ENCODE measurements at places on chromosomes 6 and 20. TPM values are rescaled to one million over a fixed set of nuclear protein-coding genes. Genes with fewer than 3 reads are reported as not detected.

The ARMH2 gene
- not detected for total RNA-seq

The DNAAF9 gene
- 1.2 TPM for total RNA-seq

The UBE2C gene
- 23.7 TPM for total RNA-seq

The ANKRD6 gene
- total RNA-seq: 3.1 TPM

The TMEM14A gene
- 24.1 TPM for total RNA-seq

The TCEA2 gene
- total RNA-seq: 7.3 TPM

The SAYSD1 gene
- total RNA-seq: 15.5 TPM

The REPS1 gene
- total RNA-seq: 37.3 TPM

The FERMT1 gene
- total RNA-seq: 83.9 TPM

The KIZ gene
- total RNA-seq: 6.3 TPM

The ROS1 gene
- 1.9 TPM for total RNA-seq

The ERVFRD-1 gene
- 0.10 TPM for total RNA-seq

The GPR63 gene
- total RNA-seq: 0.96 TPM

The NFS1 gene
- total RNA-seq: 45.1 TPM

The CRISP2 gene
- total RNA-seq: not detected

The RUNX2 gene
- 1.7 TPM for total RNA-seq

DNA sequence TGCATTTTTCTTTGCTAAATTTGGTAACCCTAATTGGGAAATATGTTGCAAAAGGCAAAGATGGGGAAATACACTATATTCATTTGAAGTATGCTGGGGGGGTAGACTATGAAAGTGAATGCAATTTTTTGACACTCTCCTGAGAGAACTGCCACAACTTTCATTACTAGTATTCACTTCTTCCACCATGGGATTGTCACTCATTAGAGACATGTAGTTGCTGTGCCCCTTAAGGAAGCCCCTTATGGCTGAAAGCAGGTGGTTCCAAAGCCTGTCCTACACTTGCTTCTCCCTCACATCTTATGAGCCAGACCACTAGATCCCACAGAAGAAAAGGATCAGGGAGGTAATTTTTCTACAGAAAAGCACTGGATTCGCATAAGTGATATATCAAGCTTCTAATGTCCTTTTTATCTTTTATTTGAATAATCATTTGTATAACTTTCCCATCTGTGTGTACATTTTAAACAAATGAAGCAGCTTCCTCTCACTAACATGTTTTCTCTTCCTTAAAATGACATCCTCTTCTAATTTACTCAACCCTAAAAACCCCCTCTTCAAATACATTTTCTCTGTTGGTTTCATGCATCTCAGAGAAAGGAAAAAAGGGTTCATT is 83.8 kb downstream of the GCLC start:
- no peaks in the 10 kb centered on the region for H3K4me1 ChIP-seq
- H3K36me3 ChIP-seq: no peaks in the 10 kb centered on the region
- H3K27ac ChIP-seq: no peak overlapping the region
- no peaks in the 10 kb centered on the region for H3K27me3 ChIP-seq

- no peak for DNase-seq
- no peaks in the 10 kb centered on the region for H3K4me1 ChIP-seq
- no peak overlapping the region for H3K4me3 ChIP-seq
These were observed 41.7 kb upstream of the FAM135A start for GRCh38 chr6:70371454-70372105.

- no peak overlapping the region for H3K4me3 ChIP-seq
- no peaks in the 10 kb centered on the region for H3K36me3 ChIP-seq
- no peaks in the 10 kb centered on the region for H3K4me1 ChIP-seq
- DNase-seq: no peak
These were observed 873.0 kb downstream of the KIF16B start for GRCh38 chr20:15700147-15700765.

DNA sequence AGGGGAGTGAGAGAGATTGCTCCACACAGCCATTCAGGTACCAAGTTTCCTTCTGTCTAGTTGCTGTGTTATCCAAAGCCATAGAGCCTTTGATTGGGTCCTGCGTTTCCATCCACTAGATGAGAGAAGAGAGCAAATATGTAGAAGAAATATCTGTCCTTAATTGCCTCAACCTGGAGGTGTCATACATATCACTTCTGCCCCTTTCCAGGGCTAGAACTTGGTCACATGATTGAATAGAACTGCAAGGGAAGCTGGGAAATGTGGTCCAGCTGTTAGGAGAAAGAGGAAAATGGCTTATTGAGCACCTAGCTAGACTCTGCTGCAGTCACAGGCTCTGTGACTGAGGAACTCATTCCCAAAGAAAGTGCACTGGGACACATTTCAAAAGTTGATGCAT is 115.6 kb upstream of the JAG1 start:
- H3K4me1 ChIP-seq: no peaks in the 10 kb centered on the region
- no peaks in the 10 kb centered on the region for H3K27me3 ChIP-seq
- no peak overlapping the region for H3K27ac ChIP-seq

- H3K36me3 ChIP-seq: no peaks in the 10 kb centered on the region
- DNase-seq: no peak
- H3K27me3 ChIP-seq: no peaks in the 10 kb centered on the region
- no peaks in the 10 kb centered on the region for H3K4me1 ChIP-seq
- no peak overlapping the region for H3K27ac ChIP-seq
These were observed 329.8 kb upstream of the EPHA7 start for GRCh38 chr6:93749191-93749590.

DNA sequence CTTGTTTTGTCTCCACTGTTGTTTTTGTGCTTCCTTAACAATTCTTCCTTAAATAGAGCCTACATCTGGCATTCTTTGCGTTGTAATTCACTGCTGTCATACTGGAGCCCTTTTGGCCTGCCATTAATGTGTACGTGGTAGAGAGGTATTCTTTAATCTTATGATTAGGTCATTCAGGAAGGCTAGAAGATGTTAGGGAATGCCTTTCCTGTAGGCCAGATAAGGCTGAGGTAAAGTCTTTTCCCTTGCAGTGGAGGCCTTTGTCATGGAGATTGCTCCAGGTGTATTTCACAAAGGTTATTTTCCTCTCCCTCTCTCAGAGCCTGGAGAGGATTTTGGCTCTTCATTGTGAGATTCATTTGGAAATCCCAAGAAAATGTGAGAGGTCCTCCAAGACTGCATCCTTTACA is 146.9 kb downstream of the FUT9 start:
- DNase-seq: no peak
- no peaks in the 10 kb centered on the region for H3K4me1 ChIP-seq
- no peaks in the 10 kb centered on the region for H3K27me3 ChIP-seq
- H3K27ac ChIP-seq: no peak overlapping the region

DNA sequence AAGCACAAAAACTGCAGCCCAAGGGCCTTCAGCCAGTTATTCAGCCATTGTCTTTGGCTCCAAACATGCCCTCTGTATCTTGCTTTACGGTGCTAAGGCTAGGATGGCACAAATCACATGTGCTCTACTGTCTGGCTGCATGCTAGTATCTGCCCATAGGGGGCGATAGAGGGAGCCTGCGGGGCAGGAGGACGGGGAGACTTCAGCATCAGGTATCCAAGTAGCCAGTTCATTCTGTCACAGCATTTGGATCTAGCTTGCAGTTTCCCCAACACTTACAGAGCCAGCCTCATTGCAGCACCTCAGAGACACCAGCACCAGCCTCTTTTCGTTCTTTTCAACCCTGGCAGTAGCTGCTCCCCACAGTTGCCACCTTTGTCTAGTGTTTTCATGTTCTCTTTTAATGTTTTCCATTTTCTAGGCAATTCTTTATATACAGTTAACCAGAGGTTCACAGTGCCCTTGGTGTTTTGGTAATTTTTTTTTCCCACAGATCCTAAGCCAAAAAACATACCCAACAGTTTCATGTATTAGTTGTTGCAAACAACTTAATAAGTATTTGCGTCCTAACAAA is 705.9 kb downstream of the PTPRT start:
- no peaks in the 10 kb centered on the region for H3K36me3 ChIP-seq
- no peak overlapping the region for H3K27ac ChIP-seq
- no peaks in the 10 kb centered on the region for H3K27me3 ChIP-seq
- no peak overlapping the region for H3K4me3 ChIP-seq
- peak; percentile 36 for DNase-seq

DNA sequence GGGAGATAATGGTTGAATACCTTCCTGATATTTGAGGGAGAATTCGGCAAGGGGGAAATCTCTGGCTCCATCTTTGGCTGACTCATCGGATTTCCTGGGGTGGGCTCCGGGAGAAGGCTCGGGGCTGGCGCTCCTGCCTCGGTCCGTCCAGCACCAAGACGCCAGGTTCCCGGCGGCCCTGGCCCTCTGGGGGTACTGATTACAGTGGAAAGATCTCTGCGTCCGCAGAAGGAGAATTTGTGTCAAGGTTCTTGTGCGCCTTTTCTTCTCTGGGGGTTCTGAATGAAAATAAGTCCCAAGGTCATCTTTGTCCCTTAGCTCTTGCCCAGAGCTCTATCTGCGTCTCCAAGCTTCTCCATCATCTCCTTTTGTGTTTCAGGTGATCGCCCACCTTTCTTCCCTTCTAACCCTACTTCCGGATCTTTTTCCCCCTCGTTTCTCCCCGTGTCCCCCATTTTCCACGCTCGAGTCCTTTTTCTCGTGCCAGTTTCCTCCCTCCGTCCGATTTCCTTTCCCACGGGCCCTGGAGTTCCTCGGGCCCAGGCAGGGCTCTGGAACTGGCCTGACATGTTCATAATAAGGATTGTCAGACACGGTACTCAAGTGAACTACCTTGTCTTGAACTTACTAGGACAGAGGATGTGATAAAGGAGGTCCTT is 11.6 kb downstream of the NRN1 start:
- no peak for DNase-seq
- H3K27me3 ChIP-seq: peaks cover 74% of the 10 kb centered on the region

GRCh38 chr6:98836025-98836961 is 1.9 kb downstream of the POU3F2 start:
- DNase-seq: no peak
- H3K36me3 ChIP-seq: no peaks in the 10 kb centered on the region
- H3K4me3 ChIP-seq: no peak overlapping the region
- H3K4me1 ChIP-seq: peaks cover 11% of the 10 kb centered on the region
- no peak overlapping the region for H3K27ac ChIP-seq

DNA sequence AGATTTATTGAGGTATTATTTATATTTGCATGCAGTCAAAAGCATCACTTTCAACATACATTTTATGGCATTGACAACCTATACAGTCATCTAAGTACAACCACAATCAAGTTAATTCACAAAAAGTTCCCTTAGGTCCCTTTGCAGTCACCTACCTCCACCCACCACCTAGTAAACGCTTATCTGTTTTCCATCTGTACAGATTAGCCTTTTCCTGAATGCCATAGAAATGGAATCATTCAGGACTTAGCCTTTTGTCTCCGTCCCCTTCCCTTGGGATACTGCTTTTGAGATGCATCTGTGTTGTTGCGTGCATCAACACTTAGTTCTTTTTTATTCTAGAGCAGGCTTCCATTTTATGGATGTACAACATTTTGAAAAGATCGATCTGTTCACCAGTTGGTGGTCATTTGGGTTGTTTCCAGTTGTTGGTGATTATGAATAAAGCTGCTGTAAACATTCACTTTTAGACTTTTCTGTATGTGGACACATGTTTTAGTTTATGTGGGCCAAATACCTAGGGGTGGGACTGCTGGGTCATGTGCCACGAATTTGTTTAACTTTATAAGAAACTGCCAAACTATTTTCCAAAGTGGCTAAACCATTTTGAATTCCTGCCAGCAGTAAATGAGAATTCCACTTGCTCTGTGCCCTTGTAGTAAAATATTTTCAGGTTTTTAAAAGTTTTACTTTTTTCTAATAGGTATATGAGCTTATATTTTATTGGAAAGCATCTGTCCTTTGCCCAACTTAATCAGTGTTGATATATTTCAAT is 17.6 kb upstream of the IFNGR1 start:
- H3K36me3 ChIP-seq: no peaks in the 10 kb centered on the region
- no peak overlapping the region for H3K4me3 ChIP-seq
- no peaks in the 10 kb centered on the region for H3K27me3 ChIP-seq
- peak overlapping the region; percentile 42 for H3K27ac ChIP-seq

DNA sequence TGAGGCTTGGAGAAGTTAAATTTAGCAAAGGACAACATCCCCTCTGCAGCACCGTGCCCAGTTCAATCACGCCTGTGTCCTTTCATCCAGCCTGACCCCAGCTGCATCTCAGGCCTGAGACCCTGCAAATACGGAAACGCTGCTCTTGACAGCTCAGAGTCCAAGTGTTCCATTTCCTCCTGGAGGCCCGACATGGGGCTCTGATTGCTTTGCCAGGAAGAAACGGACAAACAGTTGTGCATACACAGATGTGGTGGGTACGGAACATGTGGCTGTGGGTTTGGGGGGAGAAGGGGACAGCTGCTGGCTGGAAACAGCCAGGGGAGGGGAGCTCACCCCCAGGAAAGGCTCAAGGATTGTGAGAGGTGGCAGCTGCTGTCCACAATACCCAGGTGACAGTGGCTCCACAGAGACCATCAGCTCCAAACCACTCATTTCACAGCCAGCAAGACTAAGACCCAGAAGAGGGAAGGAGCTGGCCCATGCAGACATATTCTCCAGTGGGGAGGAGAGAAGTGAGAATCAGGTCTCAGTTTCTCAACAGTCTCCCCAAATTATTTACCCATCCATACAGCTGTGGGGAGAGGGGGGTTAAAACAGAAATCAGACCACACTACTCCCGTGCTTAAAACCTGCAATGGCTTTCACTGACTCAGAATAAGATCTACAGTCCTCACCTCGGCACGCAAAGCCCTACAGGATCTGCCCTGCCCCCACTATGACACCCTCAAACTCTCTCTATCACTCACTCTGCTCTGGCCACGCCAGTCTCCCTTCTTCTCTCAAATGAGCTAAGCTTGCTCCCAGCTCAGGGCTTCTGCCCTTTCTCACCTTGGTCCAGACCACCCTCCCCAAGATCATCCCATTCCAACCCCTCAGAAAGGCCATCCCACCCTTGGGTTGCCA is 89.1 kb downstream of the PREX1 start:
- H3K4me1 ChIP-seq: no peaks in the 10 kb centered on the region
- H3K27me3 ChIP-seq: no peaks in the 10 kb centered on the region
- H3K36me3 ChIP-seq: no peaks in the 10 kb centered on the region
- H3K27ac ChIP-seq: no peak overlapping the region
- DNase-seq: no peak

GRCh38 chr6:138245751-138246150 is 27.5 kb upstream of the PBOV1 start:
- no peak overlapping the region for H3K27ac ChIP-seq
- DNase-seq: no peak
- no peaks in the 10 kb centered on the region for H3K36me3 ChIP-seq
- no peak overlapping the region for H3K4me3 ChIP-seq
- H3K4me1 ChIP-seq: no peaks in the 10 kb centered on the region

DNA sequence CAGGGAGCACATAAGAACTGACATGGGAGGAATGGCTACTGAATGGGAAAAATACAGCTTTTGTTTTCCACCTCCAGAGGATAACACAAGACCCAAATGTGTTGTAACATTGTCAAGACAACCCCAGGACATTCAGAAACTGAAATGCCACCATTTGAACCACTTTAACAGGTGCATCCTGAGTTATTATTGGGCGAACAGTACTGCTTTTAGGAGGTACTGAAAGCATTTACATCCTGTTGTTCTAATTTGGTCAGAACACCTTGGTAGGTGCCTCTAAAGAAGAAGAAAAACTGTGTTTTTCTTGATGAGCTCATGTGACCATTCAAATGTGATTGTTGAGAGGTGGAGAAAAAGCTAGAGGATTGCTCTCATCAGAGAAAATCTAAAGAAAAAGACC is 6.4 kb upstream of the TXNDC5 start:
- H3K4me1 ChIP-seq: no peaks in the 10 kb centered on the region
- H3K36me3 ChIP-seq: no peaks in the 10 kb centered on the region
- H3K27ac ChIP-seq: no peak overlapping the region
- H3K27me3 ChIP-seq: no peaks in the 10 kb centered on the region
- no peak overlapping the region for H3K4me3 ChIP-seq

GRCh38 chr6:11535801-11536230 is 1.7 kb upstream of the TMEM170B start:
- peak; percentile 29 for DNase-seq
- no peaks in the 10 kb centered on the region for H3K27me3 ChIP-seq
- H3K4me3 ChIP-seq: no peak overlapping the region
- H3K27ac ChIP-seq: no peak overlapping the region
- H3K4me1 ChIP-seq: no peaks in the 10 kb centered on the region

Measured in colonic mucosa (tissue), 4 donors.